Ovary (tissue), 10 donors: ENCODE measurements at places on chromosomes 1 and 21.

DNA sequence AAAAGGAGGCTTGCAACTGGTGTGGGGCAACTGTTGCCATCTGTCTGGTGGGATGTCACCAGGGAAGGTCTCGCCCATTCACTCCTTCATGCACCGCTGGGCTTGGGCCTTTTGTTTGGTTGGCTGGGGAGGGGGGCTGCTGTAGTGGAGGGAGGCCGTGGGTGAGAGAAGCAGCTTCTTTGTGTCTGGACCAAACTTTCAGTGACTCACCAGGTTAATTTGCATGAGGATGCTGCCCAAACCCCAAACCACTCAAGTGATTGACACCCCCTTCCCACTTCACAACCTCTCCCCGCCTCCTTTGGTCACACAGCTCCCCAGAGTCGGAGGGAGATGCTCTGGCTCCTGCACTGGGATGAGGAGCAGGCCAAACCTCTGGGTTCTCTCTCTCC lies 19.7 kb downstream of the BTG2 start:
- DNase-seq, result no peak

- DNase-seq, result no peak
Measured at GRCh38 chr1:52582116-52582696, 20.0 kb upstream of the GPX7 start.

GRCh38 chr1:197471248-197471985 lies 203.4 kb downstream of the CRB1 start:
- peak; percentile 46 for DNase-seq

- DNase-seq, result no peak
Measured at GRCh38 chr1:79667848-79668696, 661.5 kb upstream of the ADGRL4 start.

GRCh38 chr1:9084906-9085305 lies 15.5 kb upstream of the SLC2A5 start:
- peak; percentile 24 for DNase-seq

- DNase-seq, result no peak
Measured at GRCh38 chr1:212488436-212489283, 55.9 kb downstream of the NENF start.

DNA sequence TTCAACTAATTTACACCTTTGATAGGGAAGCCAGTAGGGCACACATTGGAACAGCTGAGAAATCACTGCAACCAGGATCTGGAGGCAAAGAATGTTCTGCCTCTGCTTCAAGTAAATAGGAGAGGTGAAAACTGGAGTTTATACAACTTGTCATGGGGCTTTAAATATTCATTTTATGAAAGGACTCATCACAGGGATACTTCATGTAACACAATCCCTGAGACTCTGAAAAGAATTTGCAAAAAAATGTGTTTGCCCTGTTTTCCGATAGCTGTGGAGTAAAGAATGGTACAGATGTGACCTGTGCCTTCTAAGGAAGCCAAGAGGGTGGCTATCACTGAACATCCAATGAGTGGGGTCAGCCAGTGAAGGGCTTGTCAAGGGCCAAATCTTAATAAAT lies 152.0 kb downstream of the LMX1A start:
- no peak for DNase-seq

- DNase-seq, result peak; percentile 43
Measured at GRCh38 chr1:228555074-228555994, 68.2 kb downstream of the RNF187 start.

GRCh38 chr1:161216945-161217712 lies 2.0 kb downstream of the FCER1G start:
- no peak for DNase-seq

GRCh38 chr21:35027563-35028450 lies 21.3 kb downstream of the RUNX1 start:
- DNase-seq, result no peak

- DNase-seq, result no peak
Measured at GRCh38 chr1:22747021-22747734, 36.5 kb downstream of the EPHB2 start.

DNA sequence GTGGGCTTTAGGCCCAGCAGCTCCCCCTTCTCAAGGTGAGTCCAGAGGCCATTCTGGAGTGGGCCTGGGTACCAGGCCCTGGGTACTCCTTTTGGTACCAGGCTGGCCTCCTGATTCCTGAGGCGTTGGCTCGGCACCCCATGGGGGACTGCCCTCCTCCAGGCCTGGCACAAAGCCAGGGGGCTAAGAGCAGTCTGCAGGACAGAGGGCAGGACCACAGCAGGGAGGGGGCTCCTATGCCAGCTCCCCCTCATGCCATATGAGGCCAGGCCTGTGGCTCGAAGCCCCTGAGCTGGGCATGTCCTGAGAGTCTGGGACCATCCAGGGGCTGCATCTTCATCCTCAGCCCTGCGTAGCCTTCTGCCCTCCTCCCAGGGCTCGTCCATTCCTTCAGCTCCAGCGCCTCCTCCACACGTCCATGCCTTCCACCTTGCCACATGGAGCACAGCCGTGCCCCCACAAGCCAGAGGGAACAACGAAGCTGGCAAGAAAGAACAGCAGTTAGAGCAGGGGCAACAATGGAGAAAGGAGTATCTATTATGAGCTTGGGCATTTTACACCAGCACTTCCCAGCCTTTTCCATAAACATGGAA lies 3.2 kb downstream of the PHLDA3 start:
- no peak for DNase-seq

DNA sequence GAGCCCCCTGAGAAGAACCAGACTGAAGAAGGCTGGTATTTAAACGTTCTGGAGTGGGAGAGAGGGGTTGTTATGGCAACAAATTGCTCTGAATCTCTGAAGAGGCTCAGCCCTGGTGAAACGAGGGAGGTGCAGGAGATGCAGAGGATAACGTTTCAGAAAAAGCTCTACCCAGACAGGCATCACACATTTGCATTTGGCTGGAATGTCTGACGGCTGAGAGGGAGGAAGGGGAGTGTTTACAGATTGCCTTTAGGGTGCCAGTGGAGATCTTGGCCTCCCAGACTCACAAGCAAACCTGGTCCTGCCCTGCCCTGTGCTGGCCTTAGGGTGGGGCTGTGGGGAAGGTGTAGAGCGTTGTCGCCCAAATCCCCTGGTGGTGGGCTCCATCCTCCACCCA lies 169.0 kb upstream of the AJAP1 start:
- DNase-seq, result no peak

DNA sequence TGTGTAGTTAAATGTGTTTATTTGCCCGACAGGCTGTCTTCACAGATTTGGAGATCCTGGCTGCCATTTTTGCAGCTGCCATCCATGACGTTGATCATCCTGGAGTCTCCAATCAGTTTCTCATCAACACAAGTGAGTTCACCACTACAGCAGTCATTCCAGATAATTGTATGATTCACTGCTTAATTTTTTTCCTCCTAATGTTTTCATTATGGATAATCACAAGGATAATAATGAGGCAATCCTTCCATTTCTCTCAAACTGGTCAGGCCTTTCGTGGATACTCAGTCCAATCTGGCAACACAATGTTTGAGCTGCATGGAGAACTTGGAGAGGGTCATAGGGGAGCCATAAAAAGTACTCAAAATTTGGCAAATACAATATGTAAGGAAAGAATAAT lies 168.3 kb upstream of the SGIP1 start:
- DNase-seq, result no peak

- no peak for DNase-seq
Measured at GRCh38 chr1:94253456-94254017, 16.2 kb upstream of the ARHGAP29 start.

- no peak for DNase-seq
Measured at GRCh38 chr1:153730468-153730988, 2.7 kb downstream of the INTS3 start.

GRCh38 chr1:27614625-27615344 lies 10.8 kb upstream of the AHDC1 start:
- DNase-seq, result no peak

- no peak for DNase-seq
Measured at GRCh38 chr1:115908565-115909274, 67.6 kb upstream of the SLC22A15 start.

DNA sequence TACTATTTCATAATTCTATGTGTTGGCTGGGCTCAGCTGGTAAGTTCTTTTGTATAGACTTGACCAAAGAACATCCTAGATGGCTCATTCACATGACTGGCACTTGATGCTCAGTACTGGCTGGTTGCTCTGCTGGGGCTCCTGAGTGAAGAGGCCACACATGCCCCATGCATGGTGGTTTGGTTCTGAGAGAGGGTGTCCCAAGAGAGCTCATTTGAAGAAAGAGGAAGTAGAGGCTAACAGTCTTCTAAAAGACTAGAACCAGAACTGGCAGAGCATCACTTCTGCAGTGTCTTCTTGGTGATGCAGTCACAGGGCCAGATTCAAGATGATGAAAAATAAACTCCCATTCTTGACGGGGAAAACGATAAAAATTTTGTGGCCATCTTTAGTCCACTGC lies 5.2 kb upstream of the BACH1 start:
- no peak for DNase-seq

DNA sequence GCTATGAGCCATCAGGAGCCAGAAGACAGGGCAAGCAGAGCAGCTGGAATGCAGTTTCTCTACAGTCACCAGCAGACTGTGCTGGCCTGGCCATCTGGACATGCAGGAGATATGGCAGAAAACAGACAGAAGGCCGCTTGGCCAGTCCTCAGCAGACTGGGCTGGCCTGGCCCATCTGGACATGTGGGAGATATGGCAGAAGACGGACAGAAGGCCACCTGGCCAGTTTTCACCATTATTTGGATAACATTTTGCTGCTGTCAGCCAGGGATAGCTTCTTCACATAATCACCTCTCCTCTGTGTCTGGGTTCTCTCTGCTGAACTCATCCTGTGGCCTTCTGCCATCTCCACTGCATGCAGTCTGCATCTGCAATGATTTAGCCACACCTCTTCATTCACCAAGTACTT lies 25.0 kb upstream of the CACYBP start:
- no peak for DNase-seq

DNA sequence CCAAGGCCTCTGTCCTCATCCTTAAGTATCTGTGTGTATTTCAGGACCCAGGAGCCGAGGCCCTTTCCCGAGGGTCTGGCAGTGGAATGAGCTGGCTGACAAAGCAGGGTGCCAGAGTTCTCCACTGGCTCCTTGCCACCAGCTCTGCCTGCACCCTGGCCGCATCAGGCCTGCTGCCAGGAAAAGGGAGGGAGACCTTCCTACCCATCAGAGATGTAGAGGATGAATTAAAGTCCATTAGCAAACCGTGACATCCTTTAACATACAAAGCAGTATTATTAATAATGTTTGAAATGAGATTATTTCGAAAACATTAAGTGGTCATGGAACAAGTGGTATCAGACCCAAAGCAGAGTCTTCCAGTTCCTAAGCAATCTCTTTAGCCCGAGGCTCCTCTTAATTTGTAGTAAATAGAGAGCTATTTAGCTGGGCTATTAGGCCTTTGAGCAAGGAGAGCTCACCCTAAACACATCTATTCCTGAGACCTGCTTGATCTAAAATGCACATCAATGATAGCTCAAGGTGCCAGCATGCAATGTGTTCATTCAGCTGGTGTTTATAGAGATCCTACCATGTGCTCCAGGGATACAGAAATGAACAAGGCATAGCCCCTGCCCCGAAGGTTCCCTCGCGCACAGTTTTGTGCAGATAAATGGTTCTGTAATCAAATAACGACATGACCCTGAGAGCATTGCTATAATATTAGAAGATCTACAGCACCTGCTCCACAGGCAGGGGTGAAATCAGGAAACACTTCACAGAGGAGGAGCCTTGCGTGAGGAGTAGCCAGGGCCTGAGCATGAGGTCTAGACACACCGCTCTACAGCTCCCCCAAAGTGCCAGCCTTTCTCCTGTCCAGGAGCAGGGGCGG lies 44.0 kb downstream of the FAM163A start:
- DNase-seq, result no peak

DNA sequence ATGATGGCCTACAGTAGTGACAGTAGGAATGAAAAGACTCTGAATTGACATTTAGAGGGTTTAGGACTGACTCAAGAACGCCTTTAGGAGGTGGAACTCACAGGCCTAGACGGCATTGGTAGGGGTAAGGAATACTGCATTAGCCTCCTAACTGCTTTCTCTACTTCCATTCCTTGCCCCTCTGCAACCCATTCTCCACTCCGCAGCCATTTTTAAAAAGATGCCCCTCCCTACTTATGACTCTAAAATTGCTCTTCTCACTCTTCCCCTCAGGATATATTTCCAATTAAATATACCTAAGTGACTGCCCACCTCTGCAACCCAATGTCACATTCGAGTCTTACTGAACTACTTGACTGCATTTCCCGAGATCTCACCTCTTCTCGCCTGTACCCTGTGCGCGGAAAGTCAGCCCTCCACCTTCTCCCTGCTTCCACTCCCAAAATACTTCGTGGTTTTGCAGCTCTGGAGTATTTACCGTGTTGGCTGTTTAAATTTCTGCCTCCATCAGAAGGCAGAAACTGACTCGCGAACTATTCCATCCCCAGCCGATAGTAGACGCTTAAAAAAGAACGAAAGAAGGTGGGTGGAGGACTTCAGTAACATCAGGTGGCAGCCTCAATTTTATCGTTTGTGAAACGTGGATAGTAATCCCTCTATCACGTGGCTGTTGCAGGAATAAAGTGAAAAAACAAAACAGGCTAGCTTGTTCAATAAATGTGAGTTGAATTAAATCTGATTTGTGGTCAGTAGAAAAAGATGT lies 1.1 kb upstream of the YBX1 start:
- no peak for DNase-seq

DNA sequence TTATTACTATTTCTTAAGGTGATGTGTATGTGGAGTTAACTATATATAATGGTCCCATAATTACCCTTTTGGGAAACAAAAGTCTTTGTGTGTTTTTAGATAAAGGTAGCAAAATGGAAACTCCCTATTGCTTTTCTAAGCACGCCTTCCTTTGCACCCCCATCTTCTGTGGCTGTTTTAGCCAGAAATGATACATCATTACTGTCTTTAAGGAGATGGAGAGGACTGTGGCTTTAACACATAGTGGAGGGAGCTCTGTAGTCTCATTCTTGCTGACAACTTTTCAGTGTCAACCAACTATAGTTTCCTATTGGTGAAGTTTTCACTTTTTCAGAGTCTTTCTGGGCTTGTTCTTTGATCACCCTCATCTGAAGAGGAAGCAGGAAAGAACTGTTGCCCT lies 1.0 kb downstream of the APOBEC4 start:
- no peak for DNase-seq

DNA sequence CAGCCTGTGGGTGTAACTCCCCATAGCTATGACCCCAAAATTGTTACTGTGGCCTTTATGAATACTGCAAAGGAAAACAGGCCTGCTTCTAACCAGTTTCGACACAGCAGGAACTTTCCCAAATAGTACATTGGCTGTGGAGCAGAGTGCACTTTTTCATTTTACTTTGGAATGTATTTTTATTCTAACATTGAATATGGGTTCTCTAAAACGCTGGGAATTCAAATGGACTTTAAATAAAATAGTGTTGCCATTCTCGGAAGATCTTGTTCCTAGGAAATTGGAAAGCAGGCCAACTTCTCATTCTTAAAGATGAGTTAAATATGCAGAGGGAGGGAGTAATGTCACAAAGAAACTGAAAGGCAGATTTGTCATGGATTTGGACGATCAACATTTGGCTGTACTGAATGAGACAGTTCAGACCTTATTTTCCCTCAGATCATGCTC lies 39.6 kb upstream of the ARHGAP29 start:
- no peak for DNase-seq

- DNase-seq, result no peak
Measured at GRCh38 chr1:60875138-60875537, 207.2 kb upstream of the NFIA start.
